ENCODE measurements at places on chromosomes 12 and 14.

- no peak overlapping the region for H3K27ac ChIP-seq
- no peaks in the 10 kb centered on the region for H3K27me3 ChIP-seq
- H3K4me1 ChIP-seq, result peaks cover 4% of the 10 kb centered on the region
- no peak for DNase-seq
- no peak overlapping the region for H3K4me3 ChIP-seq
These were observed 18.7 kb upstream of the OASL start for GRCh38 chr12:121057794-121058193.

DNA sequence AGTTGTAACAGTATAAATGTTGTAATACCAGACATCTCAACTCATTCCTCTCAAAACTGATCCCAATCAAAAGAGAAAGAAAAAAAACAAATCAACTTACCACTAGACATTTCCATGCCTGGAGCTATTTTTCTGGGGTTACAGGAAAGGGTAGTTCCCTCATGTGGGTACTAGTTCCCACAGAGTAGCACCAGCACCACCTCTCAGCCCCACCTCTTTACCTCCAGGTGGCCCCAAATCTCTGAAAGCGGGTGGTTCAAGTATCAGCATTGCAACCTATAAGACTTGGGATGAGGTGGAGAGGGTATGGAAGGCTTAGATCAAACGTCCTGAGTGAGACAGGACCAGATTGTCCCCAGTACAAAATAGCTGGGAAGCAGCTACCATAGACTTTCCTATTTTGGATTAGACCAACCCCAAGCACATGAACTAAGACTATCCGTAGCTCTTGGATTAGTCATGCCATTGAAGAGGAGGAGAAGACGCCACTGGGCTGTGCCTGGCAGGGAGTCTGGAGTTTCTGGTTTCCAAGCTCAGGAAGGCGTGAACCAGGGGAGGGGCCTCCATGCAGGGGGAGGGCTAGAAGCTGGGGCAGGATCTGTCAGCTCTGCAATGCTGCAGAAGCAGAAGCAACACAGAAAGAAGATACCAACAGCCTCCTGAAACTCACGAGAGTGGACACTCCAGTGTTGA is at the start of gene SLC39A2:
Gene SLC39A2, plus strand, starts transcription at position 620 of the 693 bp plus-strand sequence. CDS start 154 bp downstream, outside the sequence.
- H3K27ac ChIP-seq, result no peak within 1 kb of the TSS
- H3K36me3 ChIP-seq, result no peaks in the 10 kb centered on the region
- H3K4me3 ChIP-seq, result no peak within 1 kb of the TSS
- no peak for DNase-seq
- H3K4me1 ChIP-seq, result no peaks in the 10 kb centered on the region

- DNase-seq, result no peak
- H3K36me3 ChIP-seq, result peaks cover 4% of the 10 kb centered on the region
These were observed 22.3 kb downstream of the HDAC7 start for GRCh38 chr12:47797441-47797840.

DNA sequence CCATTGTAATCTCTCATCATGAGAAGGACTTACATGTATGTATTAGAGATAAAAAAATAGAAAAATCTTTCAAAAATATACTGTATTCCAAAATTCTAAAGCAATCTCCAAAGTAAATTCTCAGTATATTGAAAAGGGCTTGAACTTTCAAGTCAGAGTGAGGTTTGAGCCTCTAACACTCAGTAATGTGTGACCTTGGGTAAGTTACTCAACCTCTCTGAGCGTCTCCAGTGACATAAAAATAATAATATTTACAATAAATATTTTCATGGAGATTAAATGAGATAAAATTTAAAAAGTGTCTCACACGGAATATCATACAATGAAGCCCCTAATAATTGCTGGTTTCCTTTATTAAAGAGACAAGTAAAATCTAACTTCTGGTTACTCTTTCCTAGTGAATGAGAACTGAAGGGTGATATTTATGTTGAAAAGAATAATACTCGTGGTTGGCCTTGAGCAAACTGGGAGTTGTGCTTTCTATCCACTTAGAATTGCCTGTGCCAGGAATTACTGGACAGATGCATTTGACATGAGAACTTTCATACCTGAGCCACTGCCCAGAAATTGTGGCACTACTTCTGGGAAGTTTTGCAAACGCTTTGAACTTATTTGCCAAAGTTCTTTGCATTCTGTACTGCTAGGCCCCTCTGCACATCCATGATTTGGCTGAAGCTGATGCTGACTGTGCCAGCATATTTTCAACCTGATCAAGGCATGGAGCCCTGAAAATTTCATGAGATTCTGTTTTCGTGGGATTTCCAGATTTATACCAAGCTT is 933.7 kb downstream of the GALC start:
- no peaks in the 10 kb centered on the region for H3K36me3 ChIP-seq
- H3K4me3 ChIP-seq, result no peak overlapping the region
- H3K27me3 ChIP-seq, result no peaks in the 10 kb centered on the region
- H3K27ac ChIP-seq, result no peak overlapping the region
- no peaks in the 10 kb centered on the region for H3K4me1 ChIP-seq

- H3K27ac ChIP-seq, result no peak overlapping the region
- H3K36me3 ChIP-seq, result no peaks in the 10 kb centered on the region
- no peak overlapping the region for H3K4me3 ChIP-seq
- no peaks in the 10 kb centered on the region for H3K27me3 ChIP-seq
These were observed 12.4 kb downstream of the TMEM120B start for GRCh38 chr12:121724925-121725324.

DNA sequence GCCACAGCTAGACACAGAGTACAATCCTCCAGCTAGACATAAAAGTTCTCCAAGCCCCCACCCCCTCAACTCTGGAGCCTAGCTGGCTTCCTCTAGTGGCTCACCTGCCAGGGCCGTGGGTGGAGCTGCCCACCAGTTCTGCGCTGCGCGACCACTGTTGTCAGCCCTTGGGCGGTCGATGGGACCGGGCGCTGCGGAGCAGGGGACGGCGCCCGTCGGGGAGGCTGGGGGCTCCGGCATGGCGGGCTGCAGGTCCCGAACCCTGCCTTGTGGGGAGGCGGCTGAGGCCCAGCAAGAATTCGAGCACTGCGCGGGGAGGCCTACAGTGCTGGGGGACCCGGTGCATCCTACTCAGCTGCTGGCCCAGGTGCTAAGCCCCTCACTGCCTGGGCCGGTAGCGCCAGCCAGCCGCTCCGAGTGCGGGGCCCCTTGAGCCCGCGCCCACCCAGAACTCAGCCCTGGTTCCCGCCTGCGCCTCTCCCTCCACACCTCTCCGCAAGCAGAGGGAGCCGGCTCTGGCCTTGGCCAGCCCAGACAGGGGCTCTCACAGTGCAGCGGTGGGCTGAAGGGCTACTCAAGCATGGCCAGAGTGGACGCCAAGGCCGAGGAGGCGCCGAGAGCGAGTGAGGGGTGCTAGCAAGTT is 51.0 kb downstream of the RTN1 start:
- H3K36me3 ChIP-seq, result no peaks in the 10 kb centered on the region
- no peak overlapping the region for H3K4me3 ChIP-seq
- H3K4me1 ChIP-seq, result no peaks in the 10 kb centered on the region
- H3K27me3 ChIP-seq, result no peaks in the 10 kb centered on the region

- H3K27me3 ChIP-seq, result no peaks in the 10 kb centered on the region
- no peak overlapping the region for H3K4me3 ChIP-seq
- peaks cover 90% of the 10 kb centered on the region for H3K4me1 ChIP-seq
- peak overlapping the region; percentile 39 for H3K27ac ChIP-seq
These were observed 33.3 kb downstream of the ACTN1 start for GRCh38 chr14:68945585-68946488.

DNA sequence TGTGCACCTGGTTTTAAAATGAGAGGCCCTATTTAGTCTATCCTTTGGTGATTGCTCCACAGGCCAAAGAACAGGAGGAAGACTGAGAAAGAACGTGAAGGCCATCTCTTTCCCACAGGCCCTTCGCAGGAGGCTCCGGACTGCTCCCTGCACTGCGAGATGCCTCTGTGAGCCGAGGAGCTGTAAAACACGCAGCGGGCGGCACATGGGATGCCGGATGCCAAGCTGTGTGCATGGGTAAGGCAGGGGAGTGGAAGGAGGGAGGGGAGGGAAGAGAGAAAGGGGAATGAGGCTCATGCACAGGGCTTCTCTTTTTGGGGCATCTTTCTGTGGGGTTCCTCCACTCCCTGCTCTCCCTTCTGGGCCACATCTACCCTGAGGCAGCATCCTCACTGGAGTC is 61.6 kb downstream of the SPTB start:
- H3K27me3 ChIP-seq, result no peaks in the 10 kb centered on the region
- H3K27ac ChIP-seq, result no peak overlapping the region
- H3K36me3 ChIP-seq, result no peaks in the 10 kb centered on the region

DNA sequence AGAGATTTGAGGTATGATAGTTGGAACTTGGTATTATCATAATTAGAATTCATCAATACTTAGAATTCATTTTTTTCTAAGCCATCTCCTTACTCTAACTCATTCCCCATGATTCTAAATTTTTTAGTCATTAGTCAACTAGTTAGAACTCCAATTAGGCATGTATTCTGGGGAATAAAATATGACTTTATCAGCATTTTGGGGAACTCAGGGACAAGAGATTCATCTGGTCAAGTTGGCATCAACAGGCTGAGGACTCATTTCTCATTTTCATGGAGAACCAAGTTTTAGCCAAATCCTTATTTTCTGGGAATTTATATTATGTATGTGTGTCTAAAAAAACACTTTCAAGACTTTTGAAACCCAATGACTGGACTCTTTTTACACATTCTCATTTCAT is 29.2 kb downstream of the DIP2B start:
- DNase-seq, result no peak
- no peak overlapping the region for H3K4me3 ChIP-seq
- H3K4me1 ChIP-seq, result peaks cover 34% of the 10 kb centered on the region
- H3K27me3 ChIP-seq, result no peaks in the 10 kb centered on the region
- no peaks in the 10 kb centered on the region for H3K36me3 ChIP-seq

DNA sequence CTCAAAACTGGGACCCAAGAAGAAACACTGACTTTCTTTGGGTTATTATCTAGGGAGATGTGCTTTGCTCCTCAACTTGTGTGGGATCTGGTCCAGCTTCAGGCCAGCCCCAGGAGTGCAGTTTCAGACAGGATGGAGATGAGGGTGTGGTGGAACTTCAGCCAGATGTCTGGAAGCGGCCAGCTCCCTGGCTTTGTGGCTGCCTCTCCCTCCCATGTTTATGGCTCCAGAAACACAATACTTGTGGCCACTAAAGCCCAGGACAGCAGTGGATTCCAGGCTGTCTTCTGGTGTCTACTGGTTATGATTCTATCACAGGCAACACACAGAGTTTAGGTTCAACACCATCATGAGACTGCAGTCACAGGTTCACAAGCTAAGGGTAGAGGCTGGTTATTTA is 44.2 kb upstream of the EMP1 start:
- H3K4me3 ChIP-seq, result no peak overlapping the region
- H3K27me3 ChIP-seq, result no peaks in the 10 kb centered on the region
- H3K27ac ChIP-seq, result no peak overlapping the region
